ENCODE measurements at places on chromosomes 1 and 21. TPM values are rescaled to one million over a fixed set of nuclear protein-coding genes. Genes with fewer than 3 reads are reported as not detected.

- no peak for DNase-seq
Measured at GRCh38 chr1:31923901-31924535, 14.2 kb downstream of the PTP4A2 start.

DNA sequence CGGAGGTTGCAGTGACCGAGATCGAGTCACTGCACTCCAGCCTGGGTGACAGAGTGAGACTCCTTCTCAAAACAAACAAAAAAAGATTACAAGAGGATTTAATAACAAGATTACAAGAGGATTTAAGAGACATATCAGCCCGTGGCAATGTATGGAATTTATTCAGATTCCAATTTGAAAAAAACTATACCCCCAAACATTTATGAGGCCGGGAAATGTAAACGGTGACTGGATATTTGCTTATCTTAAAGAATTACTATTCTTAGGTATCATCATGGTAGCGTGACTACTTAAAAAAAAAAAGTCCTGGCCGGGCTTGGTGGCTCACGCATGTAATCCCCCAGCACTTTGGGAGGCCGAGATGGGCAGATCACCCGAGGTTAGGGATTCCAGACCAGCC, 21.2 kb upstream of the ELK4 start:
- peak; percentile 65 for DNase-seq

GRCh38 chr1:39214998-39215873, 10.7 kb downstream of the MACF1 start:
- DNase-seq = no peak

- DNase-seq = no peak
Measured at GRCh38 chr1:26121854-26122773, 10.5 kb downstream of the PDIK1L start.

DNA sequence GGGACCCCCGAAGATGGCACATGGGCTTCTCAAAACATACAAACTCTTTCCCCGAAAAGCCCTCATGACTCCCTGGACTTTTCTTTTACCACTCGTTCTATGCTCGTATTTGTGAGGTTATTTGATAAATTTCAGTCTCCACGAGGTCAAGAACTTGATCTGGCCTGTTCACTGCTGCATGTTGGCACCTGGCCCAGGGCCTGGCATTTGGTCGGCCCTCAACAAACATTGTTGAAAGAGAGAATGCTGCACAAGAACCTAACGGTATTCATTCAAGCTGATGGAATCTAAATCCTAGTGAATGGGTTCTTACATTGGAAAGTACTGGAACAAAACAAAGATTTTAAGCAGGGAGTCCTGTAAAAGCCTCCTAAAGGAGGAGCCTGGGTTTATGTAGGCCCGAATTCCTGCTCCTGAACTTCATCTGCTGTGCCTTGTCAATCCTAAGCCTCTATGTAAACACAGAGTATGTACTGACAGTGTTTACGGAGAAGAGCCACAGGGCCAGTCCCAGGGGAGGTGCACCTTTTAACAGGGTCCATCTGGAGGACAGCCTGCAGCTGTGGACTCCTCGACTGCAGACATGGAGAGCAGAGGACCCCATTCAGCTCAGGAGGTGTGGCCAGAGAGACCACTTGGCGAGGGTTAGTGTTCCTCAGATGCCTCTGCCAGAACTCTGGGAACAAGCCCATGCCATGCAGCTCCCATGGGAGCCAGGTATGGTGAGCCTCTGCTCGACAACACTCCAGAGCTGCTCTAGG, 46.9 kb downstream of the L1TD1 start:
- no peak for DNase-seq

OR2T29 gene
- total RNA-seq = not detected

ANXA9 gene
- total RNA-seq = 0.36 TPM

GRCh38 chr1:238281418-238281817, 390.7 kb upstream of the ZP4 start:
- no peak for DNase-seq

GRCh38 chr1:210233216-210233494, 559 bp downstream of the SERTAD4 start:
- no peak for DNase-seq

- peak; percentile 80 for DNase-seq
Measured at GRCh38 chr1:173002891-173003838, 47.6 kb downstream of the TNFSF18 start.

- DNase-seq = peak; percentile 35
Measured at GRCh38 chr1:212260557-212261355, 24.5 kb upstream of the PPP2R5A start.

GRCh38 chr1:227125929-227126545, 185.9 kb downstream of the COQ8A start:
- no peak for DNase-seq

NBPF4 gene
- not detected for total RNA-seq

DNA sequence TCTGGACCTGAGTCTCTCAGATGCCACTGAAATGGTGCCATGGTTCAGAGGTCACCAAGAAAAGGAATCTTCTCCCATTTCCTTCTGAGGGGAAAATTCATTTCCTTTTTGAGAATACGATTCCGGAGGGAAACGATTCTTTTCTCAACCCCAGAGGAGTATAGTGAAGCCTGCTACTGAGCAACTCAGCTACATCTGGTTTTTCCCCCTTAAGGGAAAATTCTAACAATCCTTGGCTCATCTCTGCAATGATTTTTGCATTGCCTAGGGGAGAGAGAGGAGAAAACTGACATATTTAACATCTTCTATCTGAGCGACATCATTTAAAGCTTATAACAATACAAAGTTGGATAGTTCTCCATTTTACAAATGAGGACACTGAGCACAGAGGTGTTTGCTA, 22.4 kb upstream of the KANK4 start:
- DNase-seq = no peak

DNA sequence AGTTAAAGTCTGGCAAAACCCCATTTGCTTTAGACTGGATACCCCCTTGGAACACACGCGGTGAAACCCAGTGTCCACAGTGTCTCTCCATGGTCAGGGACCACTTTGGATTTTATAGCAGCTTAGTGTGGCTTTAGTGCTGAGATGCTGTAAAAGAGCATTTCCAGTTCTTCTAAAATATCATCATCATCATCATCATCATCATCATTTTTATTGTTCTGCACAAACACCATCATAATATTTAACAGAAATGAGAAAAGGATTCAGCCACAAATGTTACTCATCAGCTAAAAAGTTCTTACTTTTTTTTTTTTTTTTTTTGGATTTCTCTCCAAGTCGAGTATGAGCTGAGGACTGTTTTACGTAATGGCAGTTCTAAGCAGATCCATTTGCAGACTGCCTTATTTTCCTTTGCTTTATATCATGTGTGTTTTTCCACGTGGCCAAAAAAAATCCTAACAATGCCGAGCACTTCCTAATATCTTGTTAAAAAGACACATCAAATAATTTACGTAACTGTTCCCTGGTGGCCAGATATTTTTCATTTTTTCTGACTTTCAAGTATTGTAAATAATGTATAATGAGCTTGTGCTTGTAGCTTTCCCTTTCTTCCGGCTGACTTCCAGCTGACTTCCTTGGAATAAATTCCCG, 62.8 kb downstream of the EVA1C start:
- DNase-seq = peak; percentile 66

MAST2 gene
- 14.2 TPM for total RNA-seq

S100A14 gene
- not detected for total RNA-seq

WRAP73 gene
- 9.2 TPM for total RNA-seq

- DNase-seq = no peak
Measured at GRCh38 chr1:27133991-27134390, 20.9 kb downstream of the SLC9A1 start.

CD101 gene
- not detected for total RNA-seq

- peak; percentile 67 for DNase-seq
Measured at GRCh38 chr1:158037866-158038359, 44.5 kb downstream of the KIRREL1 start.

C1orf226 gene
- under 0.01 TPM for total RNA-seq

GRCh38 chr1:36107394-36107793, 17.6 kb downstream of the COL8A2 start:
- no peak for DNase-seq

GRCh38 chr1:233673261-233673946, 59.5 kb downstream of the KCNK1 start:
- DNase-seq = no peak

GJA9 gene
- total RNA-seq = not detected

- no peak for DNase-seq
Measured at GRCh38 chr1:244151537-244151936, 100.5 kb downstream of the ZBTB18 start.

GRCh38 chr1:68322096-68322495, 89.8 kb upstream of the WLS start:
- no peak for DNase-seq

DNA sequence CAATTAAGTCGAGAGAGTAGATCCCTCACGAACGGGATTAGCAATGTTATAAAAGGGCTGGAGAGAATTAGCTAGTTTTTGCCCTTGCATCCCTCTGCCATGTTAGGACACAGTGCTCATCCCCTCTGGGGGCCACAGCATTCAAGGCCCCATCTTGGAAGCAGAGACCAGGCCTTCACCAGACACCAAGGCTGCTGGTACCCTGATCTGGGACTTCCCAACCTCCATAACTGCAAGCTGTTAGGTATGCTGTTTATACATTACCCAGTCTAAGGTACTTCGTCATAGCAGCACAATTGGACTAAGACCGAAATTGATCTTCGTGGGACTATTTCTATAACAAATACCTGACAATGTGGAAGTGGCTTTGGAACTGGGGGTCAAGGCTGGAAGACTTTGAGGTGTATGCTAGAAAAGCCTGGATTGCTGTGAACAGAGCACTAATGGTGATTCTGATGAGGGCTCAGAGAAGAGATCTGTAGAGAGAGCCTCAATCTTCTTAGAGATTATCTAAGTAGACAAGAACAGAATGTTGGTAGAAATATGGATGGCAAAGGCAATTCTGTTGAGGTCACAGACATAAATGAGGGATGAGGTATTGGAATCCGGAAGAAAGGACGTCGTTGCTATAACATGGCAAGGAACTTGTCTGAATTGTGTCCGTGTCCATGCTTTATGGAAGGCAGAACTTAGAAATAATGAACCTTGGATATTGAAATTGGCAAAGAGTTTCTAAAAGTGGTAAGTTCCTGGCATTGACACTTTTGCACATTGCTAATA, 83.8 kb upstream of the KIF26B start:
- no peak for DNase-seq

OLFML2B gene
- total RNA-seq = 0.56 TPM

- peak; percentile 61 for DNase-seq
Measured at GRCh38 chr1:246302711-246303317, 204.3 kb downstream of the SMYD3 start.

TAS1R3 gene
- not detected for total RNA-seq

GRCh38 chr1:8527941-8528340, 210.0 kb downstream of the SLC45A1 start:
- DNase-seq = no peak

DNA sequence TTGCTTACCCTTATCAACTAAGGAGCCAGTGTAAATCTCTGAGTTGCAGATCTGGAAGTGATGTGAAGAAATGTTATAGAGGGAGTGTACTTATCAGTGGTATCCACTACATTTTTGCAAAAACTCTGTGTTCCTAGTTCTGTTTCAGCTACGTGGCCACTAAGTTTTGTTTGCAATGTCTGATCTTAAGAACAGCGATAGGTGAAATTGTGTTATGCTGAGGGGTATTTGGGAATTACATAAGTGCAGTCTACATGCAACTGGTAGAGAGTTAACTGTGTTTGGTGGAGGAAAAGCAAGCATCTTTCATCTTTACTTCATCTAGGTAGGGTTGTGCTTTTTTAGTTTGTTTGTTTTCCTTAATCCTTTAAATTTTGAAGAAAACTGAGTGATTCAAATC, 198.8 kb upstream of the SGIP1 start:
- no peak for DNase-seq

DNA sequence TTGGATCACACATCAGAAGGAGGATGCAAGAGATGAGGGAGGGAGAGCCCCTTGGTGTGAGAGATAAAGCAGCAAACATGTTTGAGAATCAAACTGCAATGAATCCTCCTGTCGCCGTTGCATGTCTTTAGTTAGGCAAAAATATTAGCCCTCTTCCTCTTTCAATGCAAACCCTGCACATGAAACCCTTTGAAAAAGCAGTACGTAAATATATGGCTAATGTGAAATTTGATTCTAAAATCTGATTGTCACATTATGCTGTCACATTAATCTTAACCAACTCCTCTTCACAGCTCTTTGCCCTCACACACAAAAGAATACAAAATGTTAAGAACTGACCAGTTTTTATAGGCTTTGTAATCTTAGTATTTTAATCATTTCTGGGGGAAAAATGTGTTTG, 63.4 kb downstream of the WDR64 start:
- no peak for DNase-seq

GRCh38 chr1:226617109-226617508, 68.5 kb downstream of the STUM start:
- DNase-seq = no peak

EDARADD gene
- not detected for total RNA-seq

OXCT2 gene
- 0.28 TPM for total RNA-seq

DNA sequence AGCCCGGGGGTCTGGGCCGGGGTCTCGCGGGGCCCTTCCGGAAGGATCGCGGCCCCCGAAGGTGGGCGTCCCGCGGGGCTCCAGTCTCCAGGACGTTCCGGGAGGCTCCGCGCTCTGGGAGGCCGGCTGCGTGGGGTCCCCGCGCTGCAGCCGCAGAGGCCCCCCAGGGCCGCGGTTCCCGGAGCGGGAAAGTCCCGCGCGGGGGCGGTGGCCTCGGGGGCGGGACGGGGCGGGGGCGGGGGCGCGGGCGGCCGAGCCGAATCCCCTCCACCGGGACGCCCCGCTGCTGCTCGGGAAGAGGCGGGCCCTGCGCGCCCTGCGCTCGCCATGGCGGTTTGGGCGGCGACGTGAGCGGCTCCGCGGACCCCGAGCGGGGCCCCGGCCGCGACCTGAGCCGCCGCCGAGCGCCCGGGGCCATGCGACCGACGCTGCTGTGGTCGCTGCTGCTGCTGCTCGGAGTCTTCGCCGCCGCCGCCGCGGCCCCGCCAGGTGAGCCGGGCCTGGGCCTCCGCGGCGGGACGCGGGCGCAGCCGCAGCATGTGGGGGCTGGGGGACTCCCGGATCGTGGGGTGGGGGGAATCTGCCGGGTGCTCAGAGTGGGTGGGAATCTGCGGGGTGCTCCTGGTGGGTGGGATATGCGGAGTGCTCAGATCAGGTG, at the start of gene IFNGR2:
IFNGR2 (plus strand) TSS at position 286 of the 658 bp plus-strand sequence; CDS start at position 417, 131 bp downstream.
- DNase-seq = no peak

DNA sequence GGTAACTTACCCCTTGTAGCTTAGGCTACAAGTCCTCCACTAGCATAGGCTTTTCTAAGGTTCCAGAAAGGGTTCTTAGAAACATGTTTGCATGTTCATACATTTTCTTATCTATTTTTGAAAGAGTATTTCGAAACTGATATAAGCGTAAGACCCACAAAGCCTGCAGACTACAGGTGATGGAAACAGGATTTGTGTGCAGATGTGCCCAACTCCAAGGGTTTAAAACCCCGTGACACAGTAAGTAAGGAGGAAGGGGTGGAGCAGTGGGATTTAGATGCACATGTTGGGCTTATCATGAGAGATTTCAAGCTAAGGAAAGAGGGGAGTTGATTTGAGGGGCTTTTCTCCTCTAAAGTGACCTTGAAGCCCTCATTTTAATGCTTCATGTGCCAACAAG, 164.7 kb downstream of the LTN1 start:
- no peak for DNase-seq

Measured in IMR-90 (cell line).